Motor neuron (in vitro differentiated cells): ENCODE measurements at places on chromosomes 5 and 9. TPM values are rescaled to one million over a fixed set of nuclear protein-coding genes. Genes with fewer than 3 reads are reported as not detected.

The GOLPH3 gene
- 40.4 and 43.6 TPM in 2 replicates for total RNA-seq

The ATOSB gene
- total RNA-seq, result 16.1 and 20.3 TPM in 2 replicates

The CDH9 gene
- 0.64 and 0.74 TPM in 2 replicates for total RNA-seq

The TSSK1B gene
- total RNA-seq, result 0.24 and 0.43 TPM in 2 replicates

The ZNF300 gene
- total RNA-seq, result 0.24 and 0.53 TPM in 2 replicates

The DDX46 gene
- 31.9 and 36.5 TPM in 2 replicates for total RNA-seq

The MARCHF11 gene
- 3.9 and 5.8 TPM in 2 replicates for total RNA-seq

The HTR4 gene
- 0.13 and 0.32 TPM in 2 replicates for total RNA-seq

The TEX48 gene
- total RNA-seq, result not detected in 2 replicates

The FBP2 gene
- not detected in 2 replicates for total RNA-seq
